ENCODE measurements at places on chromosomes 2 and 18.

GRCh38 chr18:6963452-6964097 is 154.0 kb downstream of the LAMA1 start:
- DNase-seq: no peak
- no peak overlapping the region for H3K27ac ChIP-seq
- peaks cover 30% of the 10 kb centered on the region for H3K36me3 ChIP-seq
- H3K27me3 ChIP-seq: no peaks in the 10 kb centered on the region
- H3K4me3 ChIP-seq: no peak overlapping the region

DNA sequence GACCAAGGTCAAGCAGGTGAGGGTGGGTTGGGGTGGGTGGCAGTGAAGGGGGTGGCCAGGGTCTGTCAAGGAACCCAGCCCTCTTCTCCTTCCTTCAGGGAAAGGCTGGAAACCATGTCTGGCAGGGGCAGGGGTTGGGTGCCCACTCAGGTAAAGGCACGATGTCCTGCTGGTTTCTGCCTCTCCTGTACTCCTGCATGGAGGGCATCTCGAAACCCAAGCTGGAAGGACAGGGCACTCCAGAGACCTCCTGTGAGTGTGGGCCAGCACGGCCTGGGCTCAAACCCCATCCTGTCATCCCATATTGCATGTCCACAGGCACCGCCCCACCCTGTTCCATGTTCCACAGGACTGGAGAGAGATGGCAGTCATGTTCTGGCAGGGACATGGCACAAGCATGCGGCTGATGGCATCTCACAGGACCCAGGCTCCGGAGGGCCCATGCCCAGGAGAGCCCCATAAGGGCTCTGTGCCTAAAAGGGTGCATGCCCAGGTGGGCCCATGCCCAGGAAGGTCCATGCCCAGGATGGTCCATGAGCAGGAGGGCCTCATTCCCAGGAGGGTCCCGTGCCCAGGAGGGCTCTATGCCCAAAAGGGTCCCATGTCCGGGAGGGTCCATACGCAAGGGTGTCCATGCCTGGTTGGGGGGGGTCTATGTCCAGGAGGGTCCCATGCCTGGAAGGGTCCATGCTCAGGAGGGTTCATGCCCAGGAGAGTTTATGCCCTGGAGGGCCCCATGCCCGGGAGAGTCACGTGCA is 6.4 kb downstream of the GPR35 start:
- H3K27me3 ChIP-seq: no peaks in the 10 kb centered on the region
- no peak overlapping the region for H3K27ac ChIP-seq
- peak; percentile 64 for DNase-seq
- H3K4me1 ChIP-seq: no peaks in the 10 kb centered on the region

GRCh38 chr2:70558195-70558808 is 4.7 kb upstream of the TGFA start:
- peak overlapping the region; percentile 16 for H3K4me3 ChIP-seq
- peaks cover 32% of the 10 kb centered on the region for H3K27me3 ChIP-seq
- no peak for DNase-seq
- H3K4me1 ChIP-seq: peaks cover 10% of the 10 kb centered on the region

DNA sequence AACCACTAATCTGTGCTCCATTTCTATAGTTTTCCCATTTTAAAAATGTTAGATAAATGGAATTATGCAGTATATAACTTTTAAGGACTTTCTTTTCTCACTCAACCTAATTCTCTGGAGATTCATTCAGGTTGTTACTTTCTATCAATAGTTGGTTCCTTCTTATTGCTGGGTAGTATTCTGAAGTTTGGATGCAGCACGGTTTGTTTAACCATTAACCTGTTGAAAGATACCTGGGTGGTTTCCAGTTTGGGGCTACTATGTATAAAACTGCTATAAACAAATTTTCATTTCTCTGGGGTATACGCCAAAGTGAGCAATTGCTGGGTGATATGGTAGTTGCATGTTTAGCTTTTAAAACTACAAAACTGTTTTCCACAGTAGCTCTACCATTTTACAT is 39.1 kb upstream of the MAPRE2 start:
- H3K4me1 ChIP-seq: peaks cover 14% of the 10 kb centered on the region
- H3K27me3 ChIP-seq: peaks cover 6% of the 10 kb centered on the region
- no peak for DNase-seq
- no peak overlapping the region for H3K4me3 ChIP-seq

DNA sequence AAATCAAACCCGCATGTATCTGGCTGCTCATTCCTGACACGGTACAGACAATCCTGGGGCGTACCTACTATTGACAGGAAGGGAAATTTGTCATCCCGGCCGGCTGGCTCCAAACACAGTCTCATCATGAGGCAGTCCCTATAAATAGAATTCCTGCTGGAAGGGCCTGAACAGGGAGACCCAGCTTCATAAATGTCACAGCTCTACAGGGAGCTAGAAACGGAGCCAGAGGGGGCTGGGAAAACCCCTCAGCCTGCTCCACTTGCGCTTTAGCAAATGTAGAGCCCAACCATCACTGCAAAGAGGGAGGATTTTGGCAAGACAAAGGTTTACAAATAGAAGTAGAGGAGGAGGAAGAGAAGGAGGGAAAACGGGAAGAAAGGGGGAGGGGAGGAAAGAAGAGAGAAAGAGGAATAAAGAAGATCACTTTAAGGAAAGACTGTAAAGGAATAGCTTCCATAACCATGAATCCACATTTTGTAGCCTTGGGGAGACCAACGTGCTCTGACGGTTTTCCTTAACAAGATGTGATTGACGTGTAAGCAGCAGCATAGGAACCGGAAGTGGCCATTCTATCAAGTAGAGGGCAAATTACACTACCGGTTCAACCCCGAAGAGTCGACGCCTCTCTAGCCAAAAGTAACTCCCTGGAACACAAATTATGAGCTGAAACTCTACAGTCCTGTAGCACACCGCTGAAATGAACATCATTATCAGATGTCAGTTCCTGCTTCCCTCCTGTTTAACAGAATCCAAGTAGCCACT is 56.8 kb upstream of the TTN start:
- no peak overlapping the region for H3K27ac ChIP-seq
- no peaks in the 10 kb centered on the region for H3K27me3 ChIP-seq
- H3K4me3 ChIP-seq: no peak overlapping the region
- peaks cover 22% of the 10 kb centered on the region for H3K4me1 ChIP-seq
- no peak for DNase-seq
- no peaks in the 10 kb centered on the region for H3K36me3 ChIP-seq

- peak overlapping the region; percentile 92 for H3K4me3 ChIP-seq
- H3K27ac ChIP-seq: peak overlapping the region; percentile 94
- peaks cover 42% of the 10 kb centered on the region for H3K4me1 ChIP-seq
- no peaks in the 10 kb centered on the region for H3K27me3 ChIP-seq
Observed at GRCh38 chr18:48951448-48952286, 902 bp upstream of the SMAD7 start.

Data from type B pancreatic cell (in vitro differentiated cells).